ENCODE measurements at places on chromosomes 7 and 10.

DNA sequence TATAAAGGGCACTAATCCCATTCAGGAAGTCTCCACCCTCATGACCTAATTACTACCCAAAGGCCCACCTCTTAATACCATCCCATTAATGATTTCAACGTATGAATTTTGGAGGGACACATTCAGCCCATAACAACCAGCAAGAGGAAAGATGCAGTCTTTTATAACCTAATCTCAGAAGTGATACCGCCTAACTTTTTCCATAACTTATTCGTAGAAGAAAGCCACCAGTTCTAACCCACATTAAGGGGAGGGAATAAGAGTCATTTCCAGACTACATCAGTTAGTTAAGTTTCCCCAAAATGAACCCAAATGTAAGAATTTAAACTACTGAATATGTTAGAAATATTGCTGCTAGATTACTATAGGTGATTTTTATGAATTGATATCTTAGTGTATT, 32.1 kb upstream of the LHFPL3 start:
- DNase-seq: no peak

DNA sequence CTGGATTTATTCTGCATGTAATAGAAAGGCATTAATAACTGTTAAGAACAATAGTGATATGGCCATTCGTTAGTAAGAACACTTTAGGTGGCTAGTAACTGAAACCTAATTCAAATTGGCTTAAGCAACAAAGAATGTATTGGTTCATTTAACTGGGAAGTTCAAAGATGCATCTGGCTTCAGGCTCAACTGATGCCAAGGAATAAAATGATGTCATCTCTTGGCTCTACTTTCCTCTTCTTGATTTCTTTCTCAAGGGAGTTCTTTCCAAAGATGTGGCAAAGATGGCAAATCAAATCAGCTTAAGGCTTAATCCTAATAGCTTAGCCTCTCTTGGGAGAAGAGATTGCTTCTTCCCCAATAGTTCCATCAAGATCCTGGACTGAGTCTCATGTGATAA, 51.6 kb downstream of the PIK3CG start:
- no peak for DNase-seq

DNA sequence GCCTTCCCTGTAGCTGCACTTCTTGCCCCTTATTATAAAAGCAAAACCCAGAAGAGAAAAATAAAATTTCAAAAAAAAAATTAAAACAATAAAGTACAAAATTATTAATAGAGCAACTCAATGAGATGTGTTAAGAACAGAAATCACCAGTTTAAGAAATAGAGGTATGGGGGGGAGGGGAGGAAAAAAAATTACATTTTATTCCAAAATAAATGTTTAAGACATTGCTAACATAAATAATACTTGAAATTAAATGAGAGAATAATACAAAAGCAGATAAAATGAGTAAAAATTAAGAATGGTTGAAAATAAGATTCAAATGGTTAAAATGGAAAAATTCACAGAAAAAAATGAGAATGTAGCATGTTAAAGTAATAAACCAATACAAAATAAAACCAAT, 3.1 kb downstream of the IFIT2 start:
- no peak for DNase-seq

DNA sequence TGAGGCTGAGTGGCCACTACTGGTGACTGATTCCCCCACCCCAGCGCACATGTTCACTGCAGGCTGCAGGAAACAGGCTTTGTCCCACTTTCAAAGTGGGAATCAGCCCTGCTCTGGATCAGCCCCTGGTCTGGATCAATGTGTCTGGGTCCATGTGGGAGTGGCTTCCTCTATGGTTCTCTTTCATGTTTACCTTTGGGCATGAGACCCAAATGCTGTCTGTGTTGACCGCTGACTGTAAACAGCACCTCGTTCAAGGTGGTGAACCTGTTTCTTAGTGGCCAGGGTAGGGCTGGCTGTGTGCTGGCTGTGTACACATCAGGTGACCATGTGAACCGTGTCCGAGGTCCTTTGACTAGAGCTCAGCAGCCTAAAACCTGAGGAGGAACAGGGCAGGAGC, 121.8 kb downstream of the CAMK1D start:
- DNase-seq: no peak

DNA sequence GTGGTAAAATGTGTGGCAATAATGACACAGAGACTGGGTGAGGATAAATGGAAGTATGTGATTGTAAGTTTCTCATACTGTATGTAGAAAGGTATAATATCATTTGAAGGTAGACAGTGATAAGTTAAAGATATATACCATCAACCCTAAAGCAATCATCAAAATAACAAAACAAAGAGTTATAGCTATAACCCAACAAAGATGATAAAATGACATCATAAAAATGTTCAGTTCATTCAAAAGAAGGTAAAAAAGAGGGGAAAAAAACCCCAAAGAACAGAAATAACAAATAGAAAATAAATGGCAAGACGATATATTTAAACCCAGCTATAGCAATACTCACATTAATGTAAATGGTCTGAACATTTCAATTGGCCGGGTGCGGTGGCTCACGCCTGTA, 17.4 kb upstream of the TCF7L2 start:
- DNase-seq: no peak

DNA sequence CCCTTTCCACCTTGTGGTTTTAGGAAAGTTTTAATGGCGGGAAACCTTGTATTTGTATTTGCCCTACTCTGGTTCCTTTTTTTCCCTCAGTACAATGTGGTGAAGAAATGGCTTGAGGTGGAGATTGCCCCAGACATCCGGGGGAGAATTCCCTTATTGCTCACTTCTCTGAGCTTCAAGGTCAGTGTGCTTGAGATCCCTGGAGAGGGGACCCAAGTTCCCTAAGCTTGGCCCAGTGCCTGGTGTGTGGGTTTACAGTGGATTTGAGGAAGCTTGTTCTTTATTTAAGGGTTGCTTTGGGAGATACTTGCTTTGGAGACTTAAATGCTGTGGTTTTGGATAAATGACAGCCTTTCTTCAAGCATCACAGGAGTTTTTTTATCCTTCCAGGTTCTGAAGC, 18.3 kb downstream of the CALHM2 start:
- DNase-seq: no peak

- no peak for DNase-seq
Measured at GRCh38 chr10:111187096-111187495, 110.3 kb downstream of the ADRA2A start.

GRCh38 chr10:1347962-1348772, 292.0 kb downstream of the WDR37 start:
- no peak for DNase-seq

DNA sequence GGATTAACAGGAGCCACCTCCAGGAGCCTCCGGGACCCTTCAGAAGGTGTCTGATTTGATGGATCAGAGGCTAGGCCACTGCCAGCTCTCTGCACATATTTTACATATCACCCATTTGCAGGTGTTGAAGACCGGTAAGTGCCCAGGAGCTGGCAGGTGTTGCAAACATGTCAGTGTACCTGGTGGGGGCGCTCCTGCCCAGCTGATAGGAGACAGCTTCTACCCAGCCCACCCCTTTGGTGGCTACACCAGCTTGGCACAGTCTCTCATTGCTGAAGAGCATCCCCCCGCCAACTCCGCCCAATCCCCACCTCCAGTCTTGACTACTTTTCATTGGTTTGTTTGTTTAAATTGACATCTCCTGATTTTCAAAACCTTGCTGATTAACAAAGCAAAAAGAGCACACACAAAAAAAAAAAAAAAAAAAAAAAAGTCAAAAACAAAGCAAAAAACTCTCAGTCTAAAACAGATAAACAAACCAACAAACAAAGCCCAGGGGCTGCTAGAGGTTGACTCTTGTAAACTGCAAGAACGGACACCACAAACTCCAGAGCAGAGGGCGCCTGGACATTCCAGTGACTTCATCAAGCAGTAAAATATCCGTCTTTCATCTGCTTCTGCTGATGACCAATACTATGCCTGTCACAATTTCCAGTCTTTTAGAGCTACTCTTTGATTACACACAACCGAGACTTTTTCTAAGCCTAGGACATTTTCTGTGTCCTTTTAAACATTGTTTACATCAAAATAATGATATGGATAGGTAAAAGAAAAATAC, 275.3 kb downstream of the NRG3 start:
- DNase-seq: no peak
